ENCODE measurements at places on chromosomes 3 and 15.

DNA sequence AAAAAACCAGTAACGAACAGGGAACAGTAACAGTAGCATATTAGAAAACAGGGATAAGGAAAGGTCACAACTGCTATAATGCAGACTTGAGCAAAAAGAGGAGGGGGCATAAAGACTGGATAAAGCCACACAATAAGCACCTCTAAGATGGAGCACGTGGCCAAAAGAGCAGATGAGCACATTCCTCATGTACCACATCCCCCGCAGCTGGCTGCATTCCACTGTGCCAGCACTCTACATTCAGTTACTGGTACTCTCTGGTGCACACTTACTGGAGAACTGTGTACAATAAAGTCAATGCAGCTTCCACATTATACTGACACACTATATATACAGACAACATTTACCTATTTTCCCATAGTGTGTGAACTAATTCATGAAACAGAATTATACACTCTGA is 64.7 kb downstream of the UBE3A start:
- no peak for DNase-seq

GRCh38 chr3:55169608-55170072 is 241.8 kb upstream of the LRTM1 start:
- no peak for DNase-seq

GRCh38 chr15:45343258-45343860 is 35.0 kb downstream of the GATM start:
- DNase-seq, result no peak

- DNase-seq, result no peak
These were observed 282.8 kb downstream of the CTNNB1 start for GRCh38 chr3:41482134-41482533.
